ENCODE measurements at places on chromosomes 4 and X.

- no peak for DNase-seq
These were observed 455.4 kb downstream of the IL15 start for GRCh38 chr4:142091691-142092182.

DNA sequence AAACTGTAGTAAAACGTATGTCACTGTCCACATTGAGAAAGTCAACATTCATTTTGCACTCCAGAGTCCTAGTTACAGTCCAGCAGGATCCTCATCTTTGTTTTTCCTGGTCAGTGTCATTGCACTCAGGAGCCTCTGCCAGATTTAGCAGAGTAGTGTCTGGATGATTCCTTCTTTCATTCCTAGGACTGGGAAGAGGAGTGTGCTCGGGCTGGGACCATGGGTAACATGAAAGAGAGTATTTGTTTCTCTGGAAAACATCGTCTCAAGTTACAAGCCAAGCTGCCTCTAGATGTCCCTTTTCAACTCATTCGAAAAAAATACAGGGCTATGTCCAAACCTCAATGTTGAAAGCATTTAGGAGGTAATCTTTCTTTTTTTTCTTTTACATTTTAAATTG is 69.9 kb upstream of the TNIP3 start:
- DNase-seq, result no peak

DNA sequence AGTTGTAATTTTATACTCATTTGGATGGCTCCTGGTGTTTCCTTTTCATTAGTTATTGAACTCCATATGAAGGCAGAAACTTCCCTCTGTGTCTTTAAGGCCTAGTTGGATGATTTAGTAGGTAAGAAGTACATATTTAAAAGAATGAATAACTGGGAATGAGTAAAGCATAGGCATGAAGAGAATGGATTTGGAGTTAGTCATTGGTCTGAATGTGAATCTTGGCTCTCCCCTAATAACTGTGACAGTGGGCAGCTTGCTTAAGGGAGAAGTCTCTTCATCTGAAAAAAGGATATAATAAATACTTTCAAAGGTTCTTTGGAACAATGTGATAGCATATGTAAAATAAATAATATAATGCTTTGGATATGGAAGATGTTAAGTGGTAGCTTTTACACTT is 13.2 kb downstream of the SNX25 start:
- DNase-seq, result no peak

DNA sequence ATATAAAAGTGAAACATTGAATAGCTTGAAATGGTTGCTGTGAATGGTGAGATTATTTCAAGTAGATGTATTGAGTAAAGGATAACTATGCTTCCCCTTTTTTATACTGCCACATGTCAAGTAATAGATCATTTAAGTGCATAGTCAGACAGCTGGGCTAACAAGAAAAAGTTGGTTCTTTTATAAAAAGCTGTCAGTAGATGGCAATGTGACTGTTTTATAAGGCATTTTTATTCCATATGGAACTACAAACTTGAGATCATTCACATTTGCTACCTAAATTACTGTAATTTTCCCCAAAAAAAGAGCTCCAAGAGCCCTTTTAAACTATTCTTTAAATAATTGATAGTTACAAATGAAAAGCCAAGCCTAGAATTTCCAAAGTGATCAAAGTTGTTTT is 831.0 kb downstream of the C4orf33 start:
- no peak for DNase-seq

- no peak for DNase-seq
These were observed 171.1 kb upstream of the PITX2 start for GRCh38 chr4:110793890-110794554.

DNA sequence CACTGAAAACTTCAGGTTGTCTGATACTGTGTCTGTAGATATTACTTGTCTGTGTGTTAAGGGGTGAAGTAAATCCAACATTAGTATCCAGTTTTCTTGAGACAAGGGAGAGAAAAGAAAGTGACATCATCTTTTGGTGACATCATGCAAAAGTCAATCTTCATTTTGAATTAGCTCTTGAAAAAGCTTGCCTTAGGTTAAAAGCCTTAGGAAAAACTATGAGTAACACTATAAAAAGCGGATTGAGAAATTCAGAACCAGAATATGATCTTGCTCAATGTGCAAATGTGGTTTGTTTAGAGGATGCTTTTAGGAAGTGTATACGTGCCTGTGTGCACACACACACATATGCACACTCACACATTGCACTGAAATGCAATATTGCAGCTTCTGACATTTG is 345.8 kb upstream of the CASK start:
- DNase-seq, result no peak

- no peak for DNase-seq
These were observed 28.1 kb downstream of the MAN2B2 start for GRCh38 chr4:6603128-6603527.

DNA sequence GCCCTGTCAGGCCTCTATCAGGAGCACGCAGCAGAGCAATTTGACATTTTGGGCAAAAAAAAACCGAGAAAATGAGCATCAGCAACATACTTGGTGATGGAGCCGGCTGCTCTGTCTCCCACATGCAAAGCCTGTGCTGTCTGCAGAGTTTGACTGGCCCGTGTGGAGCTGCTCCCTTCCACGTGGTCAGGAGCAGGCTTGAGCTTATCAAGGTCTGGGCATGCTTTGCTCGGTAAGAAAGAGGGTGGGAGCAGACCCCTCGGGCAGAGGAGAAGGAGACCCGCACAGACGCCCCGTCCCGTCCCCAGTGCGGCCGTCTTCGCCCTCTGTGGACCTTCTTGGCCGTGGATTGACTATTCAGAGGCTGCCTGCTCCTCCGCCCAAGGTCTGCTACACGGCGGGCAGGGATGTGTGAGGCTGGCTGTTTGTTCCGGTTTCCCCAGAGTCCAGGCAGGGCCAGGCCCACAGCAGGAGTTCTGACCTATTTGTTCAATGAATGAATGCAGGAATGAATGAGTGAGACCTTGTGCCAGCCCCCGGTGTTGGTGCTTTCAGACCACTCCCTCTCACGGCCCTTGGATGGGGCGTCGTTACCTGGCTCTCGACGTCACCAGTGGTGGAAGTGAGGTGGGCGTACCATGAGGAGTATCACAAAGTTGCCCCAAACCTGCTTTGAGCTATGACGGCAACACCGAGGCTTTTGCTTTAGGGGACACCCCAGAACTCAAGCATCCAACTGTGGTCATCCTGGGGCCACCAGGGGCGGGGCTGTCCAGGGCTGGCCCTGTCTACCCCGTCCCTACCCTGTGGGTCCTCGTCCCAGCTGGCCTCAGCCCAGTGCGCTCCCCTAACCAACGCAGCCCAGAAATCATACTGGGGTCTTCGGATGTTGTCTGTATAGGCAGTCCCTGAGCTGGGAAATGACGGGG is 54.7 kb upstream of the ADRA2C start:
- DNase-seq, result no peak

GRCh38 chr4:169907705-169908104 is 118.5 kb downstream of the MFAP3L start:
- no peak for DNase-seq

DNA sequence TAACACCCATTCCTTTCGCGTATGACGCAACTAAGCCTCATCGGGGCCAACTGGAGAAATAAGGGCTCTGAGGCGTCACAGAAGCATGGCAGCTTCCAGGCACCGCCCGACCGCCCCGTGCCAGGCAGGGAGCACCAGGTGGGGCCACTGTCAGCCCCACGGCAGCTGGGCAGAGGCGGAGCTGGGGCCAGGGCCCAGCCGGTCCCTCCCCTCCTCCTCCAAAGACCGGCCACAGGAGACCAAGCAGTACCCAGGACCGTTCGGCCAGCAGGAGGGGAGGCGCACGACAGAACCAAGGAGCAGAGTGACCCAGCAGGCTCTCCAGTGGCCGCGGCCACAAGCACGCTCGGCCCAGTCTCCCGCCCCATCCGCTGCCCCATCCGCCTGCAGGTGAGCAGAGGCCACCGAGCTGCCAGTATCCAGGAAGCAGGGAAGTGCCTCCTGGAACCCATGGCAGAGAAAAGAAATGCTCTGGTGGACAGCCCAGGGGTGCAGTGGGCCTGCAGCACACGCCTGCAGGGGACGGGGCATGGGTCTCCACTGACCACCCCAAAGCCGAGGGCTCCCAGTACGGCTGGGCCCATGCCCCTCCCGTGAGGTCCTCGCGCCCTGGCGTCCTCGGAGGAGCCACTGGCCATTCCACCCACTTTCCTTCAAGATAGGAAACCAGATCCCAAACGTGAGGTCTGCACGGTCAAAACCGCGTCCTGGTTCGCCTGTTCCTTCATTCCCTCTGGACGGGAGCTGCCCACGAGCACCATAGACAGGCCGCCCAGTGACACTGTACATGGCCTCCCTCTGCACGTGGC is 9.6 kb downstream of the CTBP1 start:
- DNase-seq, result no peak

DNA sequence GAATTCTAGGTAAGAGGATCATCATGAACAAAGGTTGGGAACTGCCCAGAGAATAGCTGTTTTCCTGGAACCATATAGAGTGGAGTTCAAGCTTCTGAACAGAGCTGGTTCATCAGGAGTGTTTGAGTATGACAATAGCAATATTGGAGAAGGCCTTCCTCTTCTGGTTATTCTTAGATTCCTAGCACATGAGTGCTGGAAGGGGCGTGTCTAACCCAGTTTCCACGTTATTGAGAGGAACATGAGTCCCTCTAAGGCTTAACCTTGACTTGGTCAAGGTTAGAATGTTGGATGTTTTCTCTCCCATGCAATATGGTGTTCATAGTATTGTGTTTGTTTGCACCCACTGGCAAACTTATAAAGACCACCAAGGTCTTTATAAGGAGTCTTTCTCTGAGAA is 101.3 kb downstream of the TSPAN7 start:
- no peak for DNase-seq

DNA sequence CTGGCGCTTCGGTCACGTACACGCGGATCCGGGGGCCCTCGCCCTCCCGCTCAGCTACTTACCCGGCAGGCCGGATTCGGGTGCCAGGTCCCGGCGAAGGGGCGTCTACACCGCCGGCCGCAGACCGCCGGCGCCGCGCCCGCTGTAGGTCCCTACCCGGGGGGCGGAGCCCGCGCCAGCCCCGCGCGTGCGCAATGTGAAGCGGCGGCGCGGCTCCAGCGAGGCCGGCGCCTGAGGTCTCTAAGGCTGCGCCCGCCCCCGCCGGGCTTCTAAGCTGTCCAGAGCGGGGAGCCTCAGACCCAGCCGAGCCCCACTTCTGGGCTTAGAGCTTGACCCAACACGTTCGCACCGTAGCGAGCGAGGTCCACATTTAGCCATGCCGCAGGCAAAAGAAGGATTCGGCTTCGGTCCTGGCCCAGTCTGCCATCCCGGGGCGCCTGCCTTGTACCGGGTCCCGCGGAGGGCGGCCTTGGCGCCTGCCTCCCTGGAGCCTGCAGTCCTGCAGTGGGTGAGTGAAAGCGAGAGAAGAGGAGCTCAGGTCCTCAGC is at the start of gene ZNF518B:
Gene ZNF518B, minus strand, starts transcription at position 172 of the 547 bp plus-strand sequence. CDS start 11,098 bp downstream, outside the sequence.
- DNase-seq, result peak; percentile 81
